ENCODE measurements at places on chromosomes 11 and 22. TPM values are rescaled to one million over a fixed set of nuclear protein-coding genes. Genes with fewer than 3 reads are reported as not detected.

NRXN2 gene
- 29.0 TPM for total RNA-seq

PRR33 gene
- not detected for total RNA-seq

CSNK2A3 gene
- total RNA-seq: 0.70 TPM

PATE4 gene
- total RNA-seq: not detected

XKR3 gene
- total RNA-seq: not detected

All from smooth muscle cell of the coronary artery (primary cell).